Aorta (tissue), 5 donors: ENCODE measurements at places on chromosomes 7 and 10. TPM values are rescaled to one million over a fixed set of nuclear protein-coding genes. Genes with fewer than 3 reads are reported as not detected.

The GIMAP7 gene
- total RNA-seq, result 28.6 TPM

The DKK1 gene
- total RNA-seq, result 0.96 TPM

The LIPM gene
- not detected for total RNA-seq

The GLRX3 gene
- 47.1 TPM for total RNA-seq

The ABCC2 gene
- 2.8 TPM for total RNA-seq

The CAV1 gene
- 229 TPM for total RNA-seq

The LRRD1 gene
- total RNA-seq, result 0.51 TPM

The LRRC72 gene
- not detected for total RNA-seq

The FAM171A1 gene
- total RNA-seq, result 21.4 TPM

The MGMT gene
- 13.4 TPM for total RNA-seq

The IFIT1B gene
- 0.87 TPM for total RNA-seq

The GIMAP8 gene
- 20.0 TPM for total RNA-seq

DNA sequence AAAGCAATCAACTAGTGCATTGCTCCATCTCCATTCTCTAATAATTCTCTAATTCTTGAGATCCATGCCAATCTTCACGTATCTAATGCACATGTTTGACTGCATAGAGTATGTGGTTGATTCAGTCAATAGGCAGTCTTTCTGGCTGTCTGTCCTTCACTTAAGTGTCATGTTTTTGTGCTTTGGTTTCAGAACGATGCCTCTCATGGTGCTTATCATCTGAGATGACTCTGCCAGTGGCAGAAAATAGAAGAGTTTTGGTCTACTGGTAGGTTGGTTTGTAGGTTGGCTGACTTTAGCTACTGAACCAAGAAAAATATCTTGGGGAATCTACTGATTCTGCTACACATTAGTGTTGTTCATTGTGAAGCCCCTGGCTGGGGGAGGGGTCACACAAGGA, 364.2 kb downstream of the SFMBT2 start:
- DNase-seq, result no peak

DNA sequence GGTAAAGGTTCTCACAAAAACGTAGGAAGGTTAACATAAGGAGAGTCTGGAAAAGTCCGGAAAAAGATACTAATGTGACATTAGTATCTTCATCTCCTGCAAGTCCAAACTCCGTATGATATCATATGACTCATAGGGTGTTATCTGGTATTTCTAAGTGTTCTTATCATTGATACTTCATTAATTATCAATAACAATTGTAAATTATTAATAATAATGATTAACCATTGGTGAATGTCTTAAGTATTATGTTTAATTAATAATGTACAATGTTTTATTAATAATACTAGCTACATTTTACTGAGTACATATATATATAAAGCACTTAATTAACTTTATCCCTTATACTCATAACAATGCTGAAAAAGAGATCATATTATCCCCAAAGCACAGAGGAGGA, 402.4 kb downstream of the SEMA3D start:
- no peak for DNase-seq

DNA sequence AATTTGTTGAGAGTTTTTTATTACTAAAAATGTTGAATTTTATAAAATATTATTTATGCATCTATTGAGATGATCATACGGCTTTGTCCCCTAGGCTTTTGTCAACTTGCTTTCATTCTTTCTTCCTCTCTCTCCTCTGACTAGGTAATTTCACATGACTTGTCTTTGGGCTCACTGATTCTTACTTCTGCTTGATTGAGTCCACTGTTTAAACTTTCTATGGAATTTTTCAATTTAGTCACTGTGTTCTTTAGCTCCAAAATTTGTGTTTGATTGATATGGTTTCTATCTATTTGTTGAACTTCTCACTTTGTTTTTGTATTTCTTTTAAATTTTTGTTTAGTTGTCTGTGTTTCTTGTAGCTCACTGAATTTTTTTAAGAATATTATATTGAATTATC, 65.9 kb upstream of the PTPRZ1 start:
- DNase-seq, result no peak

- no peak for DNase-seq
Observed at GRCh38 chr7:137942484-137943115, 59.3 kb downstream of the CREB3L2 start.

DNA sequence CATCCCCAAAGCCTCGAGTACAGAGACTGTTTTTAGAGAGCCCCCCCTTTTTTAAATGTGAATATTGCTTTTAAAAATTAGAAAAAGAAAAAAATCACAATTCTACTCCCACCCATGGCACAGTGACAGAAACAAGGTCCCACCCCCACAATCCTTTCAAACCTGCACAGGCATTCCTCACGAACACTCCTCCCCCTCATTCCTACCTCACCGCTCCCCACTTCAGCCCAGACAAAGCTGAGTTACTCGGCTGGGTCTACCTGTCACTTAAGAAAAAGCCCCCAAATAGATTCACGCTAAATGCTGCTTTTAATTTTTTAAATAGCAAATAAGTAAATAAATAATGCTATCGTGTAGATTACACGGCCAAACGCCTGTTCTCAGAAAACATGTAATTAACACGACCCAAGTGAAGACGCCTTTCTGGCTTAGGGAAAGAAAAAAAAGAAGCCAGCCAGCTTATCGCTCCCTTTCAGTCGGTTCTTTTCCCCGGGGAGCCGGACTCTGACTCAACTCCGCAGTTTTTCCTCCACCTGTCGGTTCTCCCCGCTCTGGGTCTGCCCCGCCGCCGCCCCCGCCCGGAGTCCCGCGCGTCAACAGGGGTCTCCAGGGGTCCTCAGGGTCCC, 739 bp downstream of the MPP7 start:
- no peak for DNase-seq

DNA sequence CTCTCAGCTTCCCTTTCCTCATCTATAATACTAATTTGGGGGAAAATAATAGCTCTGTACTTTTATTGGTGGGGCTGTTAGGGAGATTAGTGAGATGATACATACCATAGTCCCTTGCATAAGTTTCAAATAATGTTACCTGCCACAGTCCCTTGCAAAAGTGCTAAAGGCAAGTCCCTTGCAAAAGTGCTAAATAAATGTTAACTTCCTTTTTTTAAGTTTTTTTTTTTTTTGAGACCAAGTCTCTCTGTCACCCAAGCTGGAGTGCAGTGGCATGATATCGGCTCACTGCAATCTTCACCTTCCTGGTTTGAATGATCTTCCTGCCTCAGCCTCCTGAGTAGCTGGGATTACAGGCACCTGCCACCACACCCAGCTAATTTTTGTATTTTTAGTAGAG, 43.4 kb upstream of the SRGN start:
- DNase-seq, result no peak

- DNase-seq, result no peak
Observed at GRCh38 chr7:108037140-108037539, 34.2 kb upstream of the LAMB1 start.

GRCh38 chr10:131446171-131446570, 134.7 kb upstream of the TCERG1L start:
- DNase-seq, result no peak

- no peak for DNase-seq
Observed at GRCh38 chr7:84688671-84689070, 494.1 kb upstream of the SEMA3A start.

DNA sequence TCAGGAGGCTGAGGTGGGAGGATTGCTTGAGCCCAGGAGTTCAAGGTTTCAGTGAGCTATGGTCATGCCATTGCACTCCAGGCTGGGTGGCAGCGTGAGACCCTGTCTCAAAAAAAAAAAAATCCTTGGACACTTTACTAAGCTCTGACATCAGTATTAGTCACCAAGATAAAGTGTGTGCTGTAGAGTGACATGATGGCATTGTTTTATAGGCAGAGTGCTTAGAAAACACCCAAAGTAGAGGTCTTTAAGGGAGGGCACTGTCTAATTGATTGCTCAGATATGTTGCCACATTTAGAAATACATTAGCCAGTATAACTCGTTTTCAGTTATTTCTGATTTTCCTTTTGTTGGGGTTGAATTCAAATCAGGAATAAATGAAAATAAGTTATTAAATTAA, 235.9 kb downstream of the REEP3 start:
- no peak for DNase-seq

GRCh38 chr10:110786172-110786571, 85.6 kb upstream of the PDCD4 start:
- no peak for DNase-seq

DNA sequence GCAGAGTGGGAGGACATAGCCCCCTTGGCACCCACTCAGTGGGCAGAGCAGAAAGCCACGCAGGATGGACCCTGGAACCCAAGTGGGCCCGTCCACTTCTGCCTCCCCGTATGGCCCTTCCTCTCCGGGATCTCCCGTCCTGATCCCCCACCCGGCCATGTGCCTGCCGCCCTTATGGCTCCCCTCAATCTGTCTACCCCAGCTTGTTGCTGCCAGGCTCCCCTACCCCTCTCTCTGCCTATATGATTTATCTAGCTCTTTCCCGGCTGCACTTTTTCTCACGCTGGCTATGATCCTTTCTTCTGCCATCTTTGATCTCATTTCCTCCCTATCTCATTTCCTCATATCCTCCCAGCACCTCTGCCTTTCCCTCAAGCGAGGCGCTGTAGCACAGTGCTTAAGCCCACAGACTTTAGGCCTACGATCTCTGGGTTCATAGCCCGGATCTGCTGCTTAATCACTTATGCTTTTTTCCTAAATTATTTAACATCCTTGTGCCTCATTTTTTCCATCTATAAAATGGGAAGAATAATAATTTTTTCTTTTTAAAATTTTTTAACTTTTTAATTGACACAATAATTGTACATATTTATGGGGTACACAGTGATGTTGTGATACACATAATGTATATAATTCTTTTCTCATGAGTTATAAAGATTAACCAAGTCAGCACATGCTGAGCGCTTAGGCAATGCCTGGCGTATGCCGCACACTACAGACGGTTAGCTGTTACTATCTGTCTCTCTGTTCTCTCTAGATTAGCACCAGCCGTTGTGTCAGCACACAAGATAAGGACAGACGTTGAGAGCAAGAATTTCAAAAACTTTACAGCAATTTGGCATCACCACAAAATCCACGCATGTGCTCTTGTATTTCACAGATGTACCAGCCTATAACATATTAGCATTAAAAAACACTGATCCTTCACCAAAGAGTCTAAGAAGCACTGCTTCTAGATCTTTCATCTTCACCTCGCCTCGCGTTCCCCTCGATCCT, 18.1 kb downstream of the KCNH2 start:
- no peak for DNase-seq

- no peak for DNase-seq
Observed at GRCh38 chr10:89556600-89556999, 21.2 kb upstream of the SLC16A12 start.

GRCh38 chr7:55211726-55212125, 153.4 kb upstream of the LANCL2 start:
- no peak for DNase-seq

- no peak for DNase-seq
Observed at GRCh38 chr10:12512332-12513002, 163.1 kb downstream of the CAMK1D start.

DNA sequence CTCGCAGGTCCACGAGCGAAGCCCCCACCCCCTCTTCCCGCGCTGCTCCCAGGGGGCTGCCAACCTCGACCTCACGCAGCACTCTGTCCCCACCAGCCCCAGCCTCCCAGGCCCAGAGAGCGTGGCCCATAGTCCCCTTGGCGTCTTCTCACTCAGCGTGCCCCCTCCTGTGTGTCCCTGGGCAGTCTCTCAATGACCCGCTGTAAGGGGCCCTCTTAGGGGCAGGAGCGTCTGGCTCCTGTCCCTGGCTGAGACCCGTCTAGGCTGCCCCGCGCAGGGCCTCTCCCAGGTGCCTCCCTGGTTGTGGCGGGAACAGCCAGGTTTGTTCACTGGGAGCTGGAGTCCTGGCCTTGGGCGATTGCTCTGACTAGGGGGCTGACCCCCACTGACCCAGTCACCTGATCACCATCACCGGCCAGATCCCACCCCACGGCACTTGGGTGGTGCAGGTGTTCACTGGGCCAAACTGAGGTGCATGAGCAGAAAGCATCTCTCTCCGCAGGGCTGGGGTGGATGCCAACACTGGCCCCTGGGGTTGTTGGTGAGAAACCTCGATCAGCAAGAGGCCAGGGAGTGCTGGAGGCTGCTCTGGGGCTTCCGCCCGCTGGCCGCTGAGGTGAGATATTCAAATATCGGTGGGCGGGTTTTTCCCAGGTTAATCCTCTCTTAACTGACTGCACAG, 12.6 kb upstream of the WDFY4 start:
- DNase-seq, result no peak

DNA sequence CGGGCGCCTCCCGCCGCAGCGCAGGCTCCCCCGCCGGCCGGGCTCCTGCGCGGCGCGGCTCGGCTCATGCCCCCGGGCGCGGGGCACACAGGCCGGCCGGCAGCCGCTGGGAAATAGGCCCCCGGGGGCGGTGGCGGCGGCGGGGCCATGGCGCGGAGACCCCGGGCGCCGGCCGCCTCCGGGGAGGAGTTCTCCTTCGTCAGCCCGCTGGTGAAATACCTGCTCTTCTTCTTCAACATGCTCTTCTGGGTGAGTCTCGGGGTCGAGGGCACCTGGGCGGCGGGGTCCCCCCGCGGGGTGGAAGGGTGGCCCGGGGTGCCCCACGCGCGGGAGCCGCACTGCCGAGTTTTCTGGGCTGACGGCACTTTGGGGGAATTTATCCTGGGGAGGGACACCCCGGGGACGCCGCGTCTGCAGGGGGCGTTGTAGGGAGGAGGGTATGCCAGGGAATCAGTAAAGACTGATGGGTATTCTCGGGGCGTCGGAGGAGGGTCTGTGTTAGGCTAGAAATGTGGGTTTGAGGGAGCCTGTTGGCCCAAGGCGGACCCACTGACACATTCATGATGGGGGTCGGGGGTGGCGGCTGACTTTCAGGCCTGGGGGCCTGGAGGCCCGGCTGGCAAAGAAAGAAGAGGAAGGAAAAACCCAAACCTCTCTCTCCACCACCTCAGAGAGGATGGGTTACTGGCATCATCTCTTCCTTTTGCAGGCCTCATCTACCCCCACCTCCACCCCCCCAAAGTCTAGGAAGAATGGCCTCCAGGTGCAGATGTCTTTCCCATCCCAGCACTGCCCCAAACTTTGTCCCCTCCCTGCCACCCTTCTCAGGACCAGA, 544 bp downstream of the TSPAN33 start:
- no peak for DNase-seq

DNA sequence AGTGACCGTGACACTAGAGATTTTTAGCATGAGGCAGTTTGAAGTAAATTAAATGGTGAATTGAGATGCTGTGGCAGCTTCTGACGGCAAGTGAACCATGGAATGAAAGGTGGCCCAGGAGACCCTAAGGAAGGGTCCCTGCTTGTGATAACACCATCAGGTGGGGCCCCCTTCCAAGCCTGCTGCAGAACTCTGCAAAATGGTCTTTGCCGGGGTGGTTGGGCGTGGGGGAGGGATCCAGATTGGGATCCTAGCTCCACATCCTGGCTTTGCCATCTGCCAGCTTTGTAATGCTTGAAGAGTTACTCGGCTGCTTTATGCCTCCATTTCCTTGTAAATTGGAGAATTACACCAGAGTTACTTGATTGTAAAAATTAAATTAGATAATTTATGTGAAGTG, 222.6 kb upstream of the NFE2L3 start:
- no peak for DNase-seq

GRCh38 chr10:88227342-88228018, 355.6 kb downstream of the RNLS start:
- no peak for DNase-seq

GRCh38 chr7:128757203-128757602, 18.0 kb downstream of the CALU start:
- DNase-seq, result no peak
